ENCODE measurements at places on chromosomes 12 and 14.

GRCh38 chr12:66916189-66916588 lies 237.3 kb upstream of the GRIP1 start:
- DNase-seq = no peak

- no peak for DNase-seq
Observed at GRCh38 chr12:90085494-90086274, 377.0 kb upstream of the ATP2B1 start.

DNA sequence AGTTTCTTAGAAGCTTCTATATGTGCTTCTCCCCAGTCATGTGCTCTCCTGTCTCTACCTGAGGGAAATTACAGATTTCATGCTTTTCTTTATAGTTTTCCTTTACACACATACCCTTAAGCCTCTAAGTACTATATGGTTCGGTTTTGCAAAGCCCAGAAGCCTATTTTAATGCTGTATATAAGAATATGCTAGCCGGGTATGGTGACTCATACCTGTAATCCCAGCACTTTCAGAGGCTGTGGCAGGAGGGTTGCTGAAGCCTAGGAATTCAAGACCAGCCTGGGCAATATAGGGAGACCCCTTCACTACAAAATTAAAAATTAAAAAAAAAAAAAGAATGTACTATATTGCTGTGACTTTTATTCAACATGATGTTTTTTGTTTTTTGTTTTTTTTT lies 15.4 kb downstream of the DGLUCY start:
- no peak for DNase-seq

- no peak for DNase-seq
Observed at GRCh38 chr14:26017270-26017669, 580.6 kb downstream of the NOVA1 start.

DNA sequence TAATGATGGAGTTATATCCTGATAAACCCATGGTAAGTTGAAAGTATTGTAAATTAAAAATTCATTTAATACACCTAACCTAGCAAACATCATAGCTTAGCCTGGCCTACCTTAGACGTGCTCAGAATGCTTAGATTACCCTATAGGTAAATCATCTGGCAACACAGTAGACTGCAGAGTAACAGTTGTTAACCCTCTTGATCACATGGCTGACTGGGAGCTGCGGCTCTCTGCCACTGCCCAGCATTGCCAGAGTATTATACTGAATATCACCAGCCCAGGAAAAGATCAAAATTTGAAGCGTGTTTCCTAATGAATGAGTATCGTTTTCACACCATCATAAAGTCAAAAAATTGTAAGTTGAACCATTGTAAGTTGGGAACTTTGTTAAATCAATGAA lies 17.8 kb upstream of the TMPRSS12 start:
- no peak for DNase-seq

GRCh38 chr14:28661171-28661772 lies 105.3 kb upstream of the FOXG1 start:
- no peak for DNase-seq

- DNase-seq = no peak
Observed at GRCh38 chr14:23033801-23034497, 751 bp downstream of the PSMB5 start.

DNA sequence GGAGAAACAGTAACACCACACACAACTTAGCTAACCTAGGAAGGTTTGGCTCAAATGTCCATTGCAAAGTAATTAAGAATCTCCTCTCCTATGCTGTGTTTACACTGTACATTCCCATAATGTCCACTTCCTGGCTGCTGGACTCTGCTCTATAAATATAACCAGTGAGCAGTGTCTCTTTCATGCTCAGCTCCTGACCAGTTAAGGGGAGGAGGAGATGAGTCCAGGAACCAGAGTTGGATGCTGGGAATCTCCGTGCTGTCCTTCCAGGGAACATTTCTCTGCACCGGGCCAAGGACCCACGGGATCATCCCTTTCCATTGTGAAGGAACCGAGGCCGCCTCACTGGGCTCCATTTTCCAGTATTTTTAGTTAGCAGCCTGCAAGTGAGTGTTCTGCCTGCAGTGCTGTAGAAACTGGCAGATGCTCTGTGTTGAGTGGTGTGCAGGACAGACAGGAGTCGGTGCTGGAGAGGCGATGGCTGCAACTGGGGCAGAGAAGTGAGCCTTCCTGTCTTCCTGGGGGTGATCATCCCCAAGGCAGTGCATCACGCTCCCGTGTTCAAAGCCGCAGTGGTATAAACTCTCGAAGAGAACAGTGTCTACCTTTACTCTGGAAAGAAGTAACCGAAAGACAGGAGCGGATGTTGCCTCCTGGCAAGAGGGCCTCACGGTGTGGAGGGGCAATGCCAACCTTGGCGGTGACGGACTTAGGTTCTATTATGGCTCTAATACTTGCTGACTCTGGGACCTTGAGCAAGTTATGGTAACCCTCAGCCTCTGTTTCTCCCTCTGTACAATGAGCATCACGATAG lies 195.5 kb downstream of the CACNA1C start:
- no peak for DNase-seq

DNA sequence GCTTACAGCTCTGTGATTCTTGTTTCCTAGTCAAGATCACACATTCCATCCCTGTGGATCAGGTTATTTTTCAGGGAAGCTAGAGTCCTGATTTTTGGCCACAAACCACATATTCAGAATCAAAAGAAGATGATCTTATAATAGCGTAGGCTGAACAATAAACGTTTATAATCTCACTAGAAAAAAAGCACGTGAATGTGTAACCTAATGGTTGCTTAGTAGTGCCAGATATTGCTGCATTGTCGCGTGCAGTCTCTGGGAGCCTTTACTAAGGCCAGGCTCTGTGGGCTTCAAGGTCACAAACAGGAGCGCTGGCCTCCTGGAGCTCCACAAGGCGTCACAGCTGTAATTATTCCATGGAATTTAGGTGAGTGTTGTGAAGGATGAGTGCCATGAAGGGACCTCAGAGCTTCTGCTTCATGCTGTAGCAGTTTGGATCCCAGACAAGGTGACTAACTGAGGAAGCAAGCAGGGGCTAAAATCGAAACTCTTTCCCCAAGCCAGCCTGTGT lies 17.4 kb downstream of the CDKN1B start:
- DNase-seq = peak; percentile 41

GRCh38 chr14:26605602-26606001 lies 7.8 kb upstream of the NOVA1 start:
- DNase-seq = no peak

DNA sequence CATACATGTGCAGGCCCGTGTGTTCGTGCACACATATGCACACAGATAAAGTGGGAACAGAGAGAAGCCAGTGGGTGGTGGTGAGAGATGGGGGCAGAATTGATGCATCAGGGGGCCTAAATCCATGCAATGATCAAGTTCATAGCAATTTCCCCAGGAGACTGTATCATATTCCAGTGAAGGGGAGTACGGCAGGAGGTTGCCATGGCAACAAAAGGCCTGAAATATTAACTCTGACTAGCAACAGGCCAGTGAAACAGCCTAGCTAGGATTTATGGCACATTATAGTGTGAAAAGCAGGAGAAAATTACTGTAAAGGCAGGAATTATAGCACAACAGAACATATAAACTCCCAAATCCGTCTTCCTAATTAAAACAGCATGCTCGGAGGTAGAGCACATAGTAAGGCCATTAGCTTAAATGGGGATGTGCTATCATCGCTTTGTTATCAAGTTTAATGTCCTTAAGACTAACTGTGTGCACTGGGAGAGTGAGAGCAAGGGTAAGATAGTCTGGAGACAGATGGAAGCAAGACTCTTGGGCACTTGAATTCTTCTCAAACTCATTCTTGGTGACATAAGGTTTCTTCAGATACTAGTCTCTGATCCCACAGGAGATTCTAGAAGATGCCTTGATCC lies 806.3 kb downstream of the DIO2 start:
- DNase-seq = no peak

DNA sequence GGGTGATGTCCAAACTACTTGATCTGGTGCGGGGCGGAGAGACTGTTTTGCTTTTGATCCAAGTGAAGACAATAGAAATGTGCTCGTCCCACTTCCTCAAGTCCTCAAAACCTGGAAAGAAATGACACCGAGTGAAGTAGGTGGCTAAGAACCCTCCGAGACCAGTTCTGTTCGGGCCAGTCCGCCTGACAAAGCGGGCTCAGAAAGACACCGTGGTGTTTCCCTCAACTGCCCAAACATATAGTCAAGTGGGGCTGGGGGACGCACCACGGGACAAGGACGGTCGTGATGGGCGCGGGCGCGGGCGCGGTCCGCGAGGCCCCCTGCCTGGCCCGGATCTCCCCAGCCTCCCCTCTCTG lies 1.6 kb downstream of the PHLDA1 start:
- DNase-seq = no peak
